ENCODE measurements at places on chromosomes 16 and 17. TPM values are rescaled to one million over a fixed set of nuclear protein-coding genes. Genes with fewer than 3 reads are reported as not detected.

DNA sequence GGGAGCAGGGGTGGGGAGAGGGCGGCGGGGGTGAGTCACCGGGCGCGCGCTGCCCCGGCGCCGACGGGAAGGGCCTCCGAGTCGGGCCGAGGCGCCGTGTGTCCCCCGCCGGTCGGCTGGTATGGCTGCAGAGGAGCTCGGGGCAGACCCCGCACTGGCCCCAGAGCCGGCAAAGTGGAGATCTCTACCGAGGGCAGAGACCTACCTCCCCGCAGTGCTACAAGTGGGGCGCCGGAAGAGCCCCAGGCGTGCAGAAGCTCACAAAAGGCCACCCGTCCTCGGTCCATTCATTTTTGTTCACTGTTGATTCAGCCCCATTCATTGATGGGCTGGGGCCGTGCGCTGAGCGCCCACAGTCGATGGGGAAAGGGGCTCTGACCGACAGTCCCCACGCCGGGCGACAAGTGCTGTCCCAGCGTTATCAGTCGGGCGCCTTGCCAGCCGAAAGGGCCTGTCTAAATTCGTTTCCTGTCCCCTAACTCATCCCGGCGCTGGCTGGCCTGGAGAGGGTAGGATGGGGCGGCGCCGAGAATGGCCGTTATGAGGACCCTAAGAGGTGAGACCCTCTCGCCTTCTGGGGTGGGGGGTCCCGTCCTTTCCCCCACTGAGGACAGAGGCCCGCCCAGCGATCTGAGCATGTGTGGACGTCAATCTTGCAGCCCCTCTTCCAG is 709 bp upstream of the ENO3 start:
- peaks cover 14% of the 10 kb centered on the region for H3K4me1 ChIP-seq
- peak overlapping the region; percentile 96 for H3K27ac ChIP-seq
- H3K4me3 ChIP-seq: peak overlapping the region; percentile 80
- no peaks in the 10 kb centered on the region for H3K27me3 ChIP-seq
- peak; percentile 84 for DNase-seq

DNA sequence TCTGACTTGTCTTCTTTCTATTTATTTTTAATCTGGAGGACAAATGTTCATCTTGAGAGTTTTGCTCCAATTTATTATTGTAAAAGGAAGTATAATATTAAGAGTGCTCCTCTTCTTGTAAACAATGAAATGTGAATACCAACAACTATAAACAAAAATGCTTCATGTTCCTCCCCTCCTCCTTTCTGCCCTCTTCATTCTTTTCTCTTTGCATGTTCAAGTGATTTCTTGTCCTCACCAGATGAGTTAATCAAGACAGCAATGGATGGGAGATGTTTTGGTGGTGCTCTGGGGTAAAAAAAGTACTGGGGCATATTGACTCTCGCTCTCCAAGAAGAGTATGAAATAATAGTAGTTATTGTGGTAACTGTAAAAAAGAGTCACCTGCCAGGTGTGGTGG is 24.3 kb downstream of the ITGB3 start:
- H3K36me3 ChIP-seq: no peaks in the 10 kb centered on the region
- DNase-seq: no peak
- no peak overlapping the region for H3K27ac ChIP-seq
- no peak overlapping the region for H3K4me3 ChIP-seq
- H3K4me1 ChIP-seq: peaks cover 9% of the 10 kb centered on the region

DNA sequence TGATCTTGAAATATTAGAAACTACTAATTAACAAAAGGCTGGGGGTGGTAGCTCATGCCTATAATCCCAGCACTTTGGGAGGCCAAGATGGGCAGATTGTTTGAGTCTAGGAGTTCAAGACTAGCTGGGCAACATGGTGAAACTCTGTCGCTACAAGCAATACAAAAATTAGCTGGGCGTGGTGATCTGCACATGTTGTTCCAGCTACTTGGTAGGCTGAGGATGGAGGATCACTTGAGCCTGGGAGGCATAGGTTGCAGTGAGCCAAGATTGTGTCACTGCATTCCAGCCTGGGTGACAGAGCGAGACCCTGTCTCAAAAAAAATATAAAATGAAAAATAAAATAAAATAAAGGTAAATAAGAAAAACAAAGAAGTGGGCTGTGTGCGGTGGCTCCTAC is 66.6 kb downstream of the ARSG start:
- H3K27ac ChIP-seq: no peak overlapping the region
- no peak overlapping the region for H3K4me3 ChIP-seq
- H3K4me1 ChIP-seq: no peaks in the 10 kb centered on the region
- H3K36me3 ChIP-seq: no peaks in the 10 kb centered on the region
- H3K27me3 ChIP-seq: no peaks in the 10 kb centered on the region
- no peak for DNase-seq

DNA sequence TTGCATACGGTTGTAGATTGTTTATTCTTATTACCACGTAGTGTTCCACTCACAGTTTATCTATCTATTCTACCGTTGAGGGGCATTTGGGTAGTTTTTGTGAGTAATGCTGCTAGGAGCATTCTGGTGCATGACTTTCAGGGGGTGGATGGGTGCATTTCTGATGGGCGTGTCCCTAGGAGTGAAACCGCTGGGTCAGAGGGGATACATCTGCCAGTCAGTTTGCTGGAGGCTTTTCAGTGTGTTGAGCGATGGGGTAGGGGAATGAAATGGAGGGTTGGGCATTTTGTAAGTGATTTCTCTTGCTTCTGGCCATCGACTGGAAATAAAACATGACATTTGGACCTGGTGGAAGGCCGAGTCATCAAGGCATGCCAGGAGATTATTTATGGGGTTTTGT is 17.0 kb upstream of the IRX3 start:
- DNase-seq: no peak
- no peaks in the 10 kb centered on the region for H3K27me3 ChIP-seq
- peaks cover 4% of the 10 kb centered on the region for H3K4me1 ChIP-seq
- H3K36me3 ChIP-seq: no peaks in the 10 kb centered on the region
- no peak overlapping the region for H3K4me3 ChIP-seq

GRCh38 chr17:33664116-33664840 is 371.2 kb upstream of the ASIC2 start:
- H3K4me3 ChIP-seq: no peak overlapping the region
- H3K36me3 ChIP-seq: no peaks in the 10 kb centered on the region
- no peaks in the 10 kb centered on the region for H3K4me1 ChIP-seq
- peak; percentile 32 for DNase-seq
- no peak overlapping the region for H3K27ac ChIP-seq
- H3K27me3 ChIP-seq: no peaks in the 10 kb centered on the region

Gene PIMREG
- total RNA-seq: 33.4 TPM

Gene ATAD5
- total RNA-seq: 29.7 TPM

Gene TP53TG3D
- not detected for total RNA-seq

All from endodermal cell (in vitro differentiated cells).